Activated CD8-positive, alpha-beta memory T cell treated with anti-CD3 and anti-CD28 coated beads, Interleukin-2, amount 10 ng/mL, durations not matched to agents 7 days and 5 days (primary cell): ENCODE measurements at places on chromosomes 16 and 17. TPM values are rescaled to one million over a fixed set of nuclear protein-coding genes. Genes with fewer than 3 reads are reported as not detected.
A peak's percentile ranks its signal among the peaks of the same experiment; 100 is the strongest.

Gene PRCD
- not detected for total RNA-seq

DNA sequence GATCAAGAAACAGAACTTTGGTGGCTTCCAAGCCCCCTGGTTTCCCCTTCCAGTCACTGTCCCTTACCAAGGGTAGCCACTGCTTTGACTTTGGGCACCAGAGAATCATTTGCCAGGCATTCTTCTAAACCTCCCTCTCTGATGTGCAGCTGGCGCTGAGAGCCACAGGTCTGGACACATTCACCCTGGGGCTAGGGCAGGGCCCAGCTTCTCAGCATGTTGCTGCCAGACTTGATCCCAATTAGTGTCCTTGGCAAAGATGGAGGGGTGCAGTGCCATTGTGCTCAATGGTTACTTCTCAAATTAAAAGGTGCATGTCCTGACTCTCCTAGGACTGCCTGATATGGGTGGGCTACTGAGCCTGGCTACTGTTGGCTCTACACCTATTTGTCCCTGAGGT lies 7.6 kb upstream of the SLC47A2 start:
- no peak overlapping the region for H3K27ac ChIP-seq
- no peaks in the 10 kb centered on the region for H3K36me3 ChIP-seq
- H3K4me3 ChIP-seq, result no peak overlapping the region
- H3K4me1 ChIP-seq, result peaks cover 9% of the 10 kb centered on the region
- peaks cover 16% of the 10 kb centered on the region for H3K27me3 ChIP-seq

DNA sequence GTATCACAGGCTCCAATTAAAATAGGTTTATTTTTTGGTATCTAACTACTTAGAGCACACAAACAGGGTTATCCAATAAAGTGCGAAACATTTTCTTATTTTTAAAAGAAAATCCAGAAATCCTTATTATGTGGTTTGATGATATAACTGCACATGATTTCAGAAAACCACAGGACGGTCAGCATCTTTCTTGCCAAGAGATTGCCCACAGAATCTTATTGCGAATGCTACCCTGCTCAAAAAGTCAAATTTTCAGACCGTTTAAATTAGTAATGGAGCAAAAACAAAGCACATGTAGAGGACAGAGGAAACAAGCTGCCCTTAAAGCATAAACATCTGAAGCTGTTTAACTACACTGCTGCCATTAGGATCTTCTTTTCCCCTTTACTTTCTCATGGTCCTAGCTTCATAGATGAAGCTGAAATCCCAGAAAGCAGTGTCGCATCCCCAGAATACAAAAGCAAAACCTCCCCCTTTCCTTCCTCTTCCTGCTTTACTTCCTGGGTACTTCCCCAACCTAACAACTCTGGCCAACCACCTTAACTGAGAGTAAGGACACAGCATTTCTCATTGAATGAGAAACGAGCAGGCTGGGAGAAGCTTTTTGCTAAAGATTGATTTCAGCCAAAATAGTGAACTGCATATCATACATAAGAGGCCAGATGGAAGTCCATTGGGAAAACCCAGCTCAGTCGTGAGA lies 43.7 kb downstream of the CMTM4 start:
- no peak for DNase-seq
- no peaks in the 10 kb centered on the region for H3K36me3 ChIP-seq
- no peak overlapping the region for H3K4me3 ChIP-seq
- H3K27me3 ChIP-seq, result peaks cover 6% of the 10 kb centered on the region
- H3K27ac ChIP-seq, result no peak overlapping the region

DNA sequence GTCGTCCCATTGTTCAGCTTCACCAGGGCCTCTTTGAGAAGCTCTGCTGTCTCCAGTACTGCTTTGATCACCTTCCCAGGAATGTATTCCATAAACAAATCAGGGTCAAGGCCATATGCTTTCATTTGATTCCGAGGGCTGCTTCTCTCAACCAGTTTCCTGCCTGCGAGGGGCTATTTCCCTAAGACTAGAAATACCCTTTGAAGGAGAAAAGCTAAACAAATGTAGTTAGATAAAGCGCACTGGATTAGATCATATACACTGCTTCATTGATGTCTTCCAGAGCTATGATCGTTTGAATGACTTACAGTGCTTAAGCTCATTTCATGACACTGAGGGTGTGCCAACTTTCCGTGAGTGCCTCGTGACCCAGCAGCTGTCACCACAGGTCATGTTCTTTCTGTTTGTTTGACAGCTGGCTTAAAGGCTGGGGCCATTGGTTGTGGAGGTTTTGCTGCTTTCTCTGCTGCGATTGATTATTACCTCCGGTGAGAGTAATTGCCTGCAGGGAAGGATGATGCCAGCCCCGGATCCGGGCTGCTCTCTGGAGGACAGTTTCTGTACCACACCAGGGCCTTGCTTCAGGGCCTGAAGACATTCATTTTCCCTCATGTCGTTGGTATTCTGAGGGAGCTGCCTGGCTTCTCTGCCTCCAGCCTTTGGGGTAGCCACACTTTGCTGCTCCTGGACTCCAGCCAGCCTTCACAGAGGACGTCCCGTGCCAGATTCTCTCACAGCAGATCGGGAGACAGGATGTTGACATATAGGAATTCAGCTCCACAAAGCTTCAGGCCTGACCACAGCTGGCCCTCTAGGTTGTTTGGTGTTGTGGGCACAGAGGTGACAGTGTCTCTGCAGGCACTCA lies 3.9 kb downstream of the TIMM22 start:
- no peaks in the 10 kb centered on the region for H3K27me3 ChIP-seq
- DNase-seq, result no peak

DNA sequence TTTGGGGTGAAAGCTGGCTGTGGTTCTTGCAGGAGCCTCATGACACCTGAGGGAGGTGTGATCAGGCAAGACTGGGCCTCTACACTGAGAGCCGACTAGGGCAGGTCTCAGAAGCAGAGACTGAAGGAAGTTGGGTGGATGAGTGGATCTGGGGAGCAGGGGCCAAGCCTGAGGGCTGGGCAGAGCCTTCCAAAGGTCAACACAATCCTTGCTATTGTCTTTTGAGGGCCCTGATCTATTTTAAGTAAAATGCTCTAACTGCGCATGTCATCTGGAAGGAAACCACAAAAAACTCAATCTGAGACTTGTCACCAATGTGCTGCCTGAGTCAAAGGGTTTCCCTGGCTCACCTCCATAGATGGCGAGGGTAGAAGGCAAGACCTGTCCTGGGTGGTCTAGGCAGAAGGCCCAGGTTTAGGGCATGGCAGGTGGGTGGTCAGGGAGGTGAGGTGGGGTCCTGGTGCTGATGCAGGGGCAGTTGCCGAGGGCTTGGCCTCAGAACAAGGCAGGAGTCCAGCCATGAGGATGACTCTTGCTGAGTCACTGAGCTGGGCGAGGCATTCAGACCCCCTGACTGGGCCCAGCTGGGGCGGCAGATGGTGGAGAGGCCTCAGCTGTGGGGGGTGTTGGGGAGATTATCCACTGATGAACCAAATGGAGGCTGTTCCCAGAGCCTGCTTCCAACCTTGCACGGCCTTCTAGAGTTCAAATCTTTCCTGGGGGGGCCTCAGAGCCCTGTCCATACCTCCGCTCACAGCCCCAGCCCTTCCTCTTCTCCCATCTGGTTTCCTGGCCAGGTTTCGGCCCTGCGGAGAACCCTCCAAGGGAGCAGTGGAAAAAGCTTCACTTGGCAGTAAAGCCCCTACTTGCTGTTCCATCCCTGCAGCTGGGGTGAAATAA lies 5.1 kb downstream of the MVP start:
- H3K4me1 ChIP-seq, result peaks cover 49% of the 10 kb centered on the region
- H3K27ac ChIP-seq, result peak overlapping the region; percentile 81
- H3K36me3 ChIP-seq, result peaks cover 20% of the 10 kb centered on the region
- no peaks in the 10 kb centered on the region for H3K27me3 ChIP-seq
- peak overlapping the region; percentile 24 for H3K4me3 ChIP-seq
- DNase-seq, result peak; percentile 77

GRCh38 chr17:42929497-42929844 lies 28.9 kb downstream of the G6PC1 start:
- H3K4me1 ChIP-seq, result peaks cover 17% of the 10 kb centered on the region
- no peak for DNase-seq
- no peaks in the 10 kb centered on the region for H3K36me3 ChIP-seq
- peak overlapping the region; percentile 61 for H3K27ac ChIP-seq
